Activated CD4-positive, CD25-positive, alpha-beta regulatory T cell treated with anti-CD3 and anti-CD28 coated beads, Interleukin-2, amount 50 U/mL, for 24 hours (primary cell): ENCODE measurements at places on chromosomes 4 and X.

DNA sequence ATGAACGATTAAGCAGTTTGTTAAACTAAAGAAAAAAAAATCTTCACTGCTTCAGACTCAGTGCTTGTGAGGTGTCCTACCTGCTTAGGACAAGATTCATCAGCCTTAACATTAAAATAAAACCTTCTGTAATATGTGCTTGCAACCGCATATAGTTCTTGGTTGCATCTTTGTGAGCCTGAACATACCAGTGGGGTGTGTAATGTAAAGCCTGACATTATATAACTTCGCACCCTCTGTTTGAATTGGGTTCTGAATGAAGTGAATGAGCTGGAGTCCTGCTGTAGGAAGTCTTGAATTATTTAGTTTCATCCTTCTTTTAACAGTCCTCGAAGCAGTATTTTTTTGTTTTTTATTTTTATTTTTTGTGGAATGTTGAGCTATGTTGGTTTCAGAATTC, 3.1 kb downstream of the KDM6A start:
- ATAC-seq, result no peak

GRCh38 chr4:18110099-18110498, 88.5 kb upstream of the LCORL start:
- ATAC-seq, result no peak

- ATAC-seq, result peak; percentile 59
These were observed 104.0 kb downstream of the FAM53A start for GRCh38 chr4:1579901-1580691.

GRCh38 chrX:42944381-42944998, 166.5 kb upstream of the PPP1R2C start:
- ATAC-seq, result no peak

- ATAC-seq, result no peak
These were observed 149.2 kb downstream of the CFAP299 start for GRCh38 chr4:80484712-80485111.
